ENCODE measurements at places on chromosomes 7 and 10.

DNA sequence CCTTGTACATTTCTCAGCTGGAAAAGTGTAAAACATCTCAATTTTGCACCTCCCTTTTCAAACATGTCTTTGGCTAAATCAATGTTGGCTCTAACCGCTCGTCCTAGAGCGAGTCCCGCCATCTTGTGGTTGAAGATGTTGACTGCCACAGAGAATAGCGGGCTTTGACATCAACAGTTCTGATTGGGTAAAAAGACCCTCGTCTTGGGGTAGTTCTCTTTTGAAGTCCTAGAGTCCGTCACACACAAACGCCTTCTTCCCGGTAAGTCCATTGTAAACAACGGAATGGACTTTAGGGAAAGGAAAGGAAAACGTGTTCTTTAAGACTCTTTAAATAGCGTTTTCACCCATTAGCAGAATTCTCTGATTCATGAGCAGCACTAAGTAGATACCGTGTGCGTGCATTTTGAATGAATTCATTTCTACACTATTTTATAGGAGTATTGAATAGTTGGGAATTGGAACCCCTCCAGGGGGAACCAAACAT lies 452 bp upstream of the RPP30 start:
- no peak for DNase-seq

DNA sequence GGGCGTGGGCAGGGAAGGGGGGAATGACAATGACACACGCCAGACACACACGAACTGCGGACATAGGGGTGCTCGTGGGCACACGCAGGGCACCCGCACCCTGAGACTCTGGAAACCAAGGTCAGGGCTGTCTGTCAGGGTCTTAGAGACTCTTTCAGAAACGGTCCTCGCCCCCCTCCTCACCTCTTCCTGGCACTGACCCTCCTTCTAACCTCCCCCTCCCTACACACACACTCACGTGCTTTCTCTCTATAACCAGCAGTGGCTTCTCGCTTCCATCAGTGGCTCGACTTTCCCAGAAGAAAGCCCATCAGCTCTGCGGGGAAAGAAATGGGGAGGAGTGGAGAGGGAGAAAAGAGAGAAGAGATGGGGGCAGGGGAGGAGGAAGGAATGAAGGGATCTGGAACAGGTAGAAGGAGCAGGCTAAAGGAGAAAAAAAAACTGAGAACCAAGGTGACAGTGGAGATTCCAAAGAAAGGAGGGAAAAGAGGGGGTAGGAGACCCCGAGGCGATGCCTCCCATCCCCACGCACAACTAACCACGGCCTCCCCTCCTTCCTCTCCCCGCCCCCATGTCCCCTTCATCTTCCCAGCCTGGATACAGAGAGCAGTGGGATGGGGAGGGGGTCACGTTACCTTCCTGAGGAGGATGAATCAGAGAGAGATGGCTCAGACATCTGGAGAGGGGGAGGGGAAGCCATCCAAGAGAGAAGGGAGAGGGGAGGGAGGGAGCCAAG lies 1.7 kb upstream of the VGF start:
- no peak for DNase-seq

- no peak for DNase-seq
Observed at GRCh38 chr7:37535841-37536240, 87.2 kb upstream of the ELMO1 start.

DNA sequence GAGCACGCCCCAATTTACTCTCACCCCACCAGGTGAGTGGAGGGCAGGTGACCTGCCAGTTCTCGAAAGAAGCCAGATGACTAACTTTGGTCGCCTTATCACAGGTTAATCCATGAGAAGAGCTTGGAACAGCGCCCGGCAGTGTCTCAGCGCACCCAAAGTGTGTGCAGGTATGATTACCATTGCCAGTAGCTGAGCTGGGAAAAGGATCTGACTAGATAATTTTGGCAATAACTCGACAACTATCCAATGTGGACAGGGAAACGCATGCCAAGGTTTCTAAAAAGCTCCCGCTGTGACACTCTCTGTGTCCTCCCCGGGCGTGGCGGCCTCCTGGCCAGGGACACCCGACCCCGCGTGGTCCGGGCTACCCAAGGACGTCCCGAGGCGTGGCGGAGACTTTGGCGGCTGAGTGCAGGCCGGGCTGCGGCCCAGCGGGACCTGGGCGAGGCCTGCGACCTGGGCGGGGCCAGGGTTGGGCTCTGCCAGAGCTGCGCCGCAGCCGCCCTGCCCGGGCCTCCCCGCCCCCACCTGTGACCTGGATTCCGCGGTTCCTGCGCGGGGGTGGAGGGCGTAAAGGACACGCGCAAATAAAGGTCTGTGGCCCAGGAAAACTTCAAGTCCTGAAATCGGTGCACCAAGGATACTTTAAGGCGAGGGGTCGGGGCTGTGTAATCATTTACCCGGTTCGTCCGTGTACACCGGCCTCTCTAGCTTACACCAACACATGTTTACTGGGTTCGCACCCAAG lies 13.7 kb upstream of the WAPL start:
- DNase-seq, result peak; percentile 13

DNA sequence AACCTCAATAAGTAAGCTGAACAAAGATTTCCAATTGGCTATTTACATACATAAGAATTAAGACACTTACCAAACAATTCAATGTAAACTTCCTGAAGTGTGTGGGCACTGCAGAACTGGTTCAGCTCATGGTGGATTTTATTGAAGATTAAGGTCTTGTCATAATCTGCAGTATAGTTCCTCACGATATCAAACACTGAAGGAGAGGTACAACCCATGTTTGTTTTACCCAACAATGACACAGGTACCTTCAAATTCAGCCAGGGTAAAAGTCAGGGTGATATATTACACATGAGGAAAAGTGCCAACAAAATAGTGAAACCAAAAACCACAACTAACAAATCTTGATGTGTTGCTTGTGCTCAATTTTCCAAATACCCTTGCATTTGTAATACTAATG lies 10.0 kb downstream of the ERLIN1 start:
- no peak for DNase-seq

GRCh38 chr7:27295236-27295635 lies 52.6 kb downstream of the EVX1 start:
- DNase-seq, result no peak

- no peak for DNase-seq
Observed at GRCh38 chr10:62655337-62655994, 149.1 kb upstream of the ADO start.

GRCh38 chr7:43758822-43759683 lies 573 bp downstream of the BLVRA start:
- peak; percentile 47 for DNase-seq

DNA sequence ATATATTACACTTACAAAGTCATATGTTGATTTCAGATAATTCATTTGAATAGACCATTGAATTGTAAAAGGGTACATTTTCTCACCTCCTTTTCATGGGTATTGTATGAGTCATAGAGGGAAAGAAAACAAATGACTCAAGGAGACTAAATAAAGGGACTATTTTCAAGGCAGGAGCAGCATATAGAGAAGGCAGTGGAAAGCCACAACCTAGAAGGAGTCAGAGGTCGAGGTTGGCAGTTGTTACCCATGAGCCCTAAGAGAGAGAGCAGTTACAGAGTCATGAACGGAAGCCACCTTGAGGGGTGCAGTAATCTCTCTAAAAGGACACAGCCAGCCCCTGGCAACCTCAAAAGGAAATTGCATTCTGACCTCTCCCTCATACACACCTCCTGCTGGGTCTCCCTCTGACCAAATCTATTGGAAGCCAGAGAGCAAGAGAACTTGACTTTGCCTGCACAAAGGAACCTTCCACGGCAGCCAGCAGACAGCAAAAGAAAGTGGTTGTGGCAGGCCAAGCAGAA lies 137.9 kb downstream of the GRM8 start:
- no peak for DNase-seq

DNA sequence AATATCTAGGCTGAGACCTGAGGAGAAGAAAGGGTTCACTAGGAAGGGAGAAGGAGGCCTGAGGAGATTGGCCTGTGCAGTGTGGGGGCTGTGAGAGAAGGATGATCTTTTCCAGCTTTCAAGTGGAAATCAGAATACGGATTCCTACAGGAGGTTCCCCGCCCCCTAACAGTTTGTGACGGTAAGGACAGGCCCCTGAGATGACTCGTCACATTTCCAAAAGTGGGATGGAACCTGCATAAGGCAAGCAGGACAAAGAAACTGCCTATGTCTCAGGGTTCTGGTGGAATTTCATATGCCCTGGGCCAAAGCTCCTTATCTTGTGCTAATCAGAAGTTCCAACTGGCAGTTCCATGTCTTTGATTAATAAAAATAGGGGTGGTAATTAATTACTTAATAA lies 275.6 kb downstream of the SNX10 start:
- no peak for DNase-seq

- no peak for DNase-seq
Observed at GRCh38 chr7:106375499-106375898, 90.7 kb upstream of the NAMPT start.

DNA sequence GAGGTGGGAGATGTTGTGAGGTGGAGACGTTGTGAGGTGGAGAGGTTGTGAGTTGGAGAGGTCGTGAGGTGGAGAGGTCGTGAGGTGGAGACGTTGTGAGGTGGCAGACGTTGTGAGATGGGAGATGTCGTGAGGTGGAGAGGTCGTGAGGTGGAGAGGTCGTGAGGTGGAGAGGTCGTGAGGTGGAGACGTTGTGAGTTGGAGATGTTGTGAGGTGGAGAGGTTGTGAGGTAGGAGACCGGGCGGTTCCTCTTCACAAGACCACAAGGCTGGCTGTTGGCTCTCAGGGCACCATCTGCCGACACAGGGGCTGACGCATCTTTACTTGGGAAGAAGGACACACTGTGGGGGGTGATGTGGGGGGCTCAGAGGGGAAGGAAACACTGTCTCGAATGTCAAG lies 34.7 kb upstream of the SHH start:
- DNase-seq, result no peak

DNA sequence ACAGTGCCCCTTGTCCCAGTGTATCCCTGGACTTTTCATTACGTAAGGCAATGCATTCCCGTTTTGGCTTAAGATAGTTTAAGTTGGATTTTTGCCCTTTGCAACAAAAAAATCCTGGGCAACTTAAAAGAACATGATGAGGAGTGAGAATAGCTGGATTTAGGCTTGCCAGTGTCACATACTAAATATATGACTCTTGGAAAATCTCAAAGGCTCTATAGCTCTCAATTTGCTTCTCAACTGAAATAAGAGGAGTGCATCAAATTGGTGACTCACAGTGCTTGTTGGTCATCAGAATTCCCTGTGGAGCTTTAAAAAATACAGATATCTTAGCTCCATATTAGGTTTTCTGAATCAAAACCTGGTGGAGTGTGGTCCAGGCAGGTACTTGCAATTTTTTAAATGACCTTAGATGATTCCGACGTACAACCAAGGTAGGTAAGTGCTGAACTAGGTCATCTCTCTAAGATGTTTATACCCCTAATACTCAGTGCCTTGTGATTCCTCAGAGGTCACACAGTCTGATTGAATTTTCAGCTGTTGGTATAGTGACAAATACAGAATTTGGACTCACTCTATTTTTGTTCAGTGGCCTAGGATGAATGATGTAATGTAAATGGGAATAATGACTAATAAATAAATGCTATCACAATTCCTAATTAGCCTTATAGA lies 33.9 kb upstream of the ORC5 start:
- DNase-seq, result no peak

DNA sequence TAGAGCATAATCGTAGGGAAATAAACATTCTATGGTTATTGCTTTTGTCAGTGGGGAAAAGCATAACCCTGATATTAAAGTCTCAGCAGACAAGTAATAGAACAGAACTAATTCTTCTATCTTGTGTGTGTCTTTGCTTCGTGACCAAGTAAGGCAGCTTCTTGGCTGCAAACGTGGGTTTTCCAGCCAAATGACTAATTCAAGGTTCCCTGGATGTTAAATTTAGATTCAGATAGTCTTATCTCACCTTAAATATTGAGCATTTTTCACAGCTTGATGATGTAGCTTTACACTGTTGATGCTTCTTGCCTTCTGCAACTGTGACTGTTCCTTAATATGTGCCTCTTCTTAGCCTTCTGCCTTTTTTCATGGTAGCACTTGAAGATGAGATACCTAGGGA lies 113.0 kb downstream of the EXOC4 start:
- DNase-seq, result no peak

- no peak for DNase-seq
Observed at GRCh38 chr7:18226598-18226997, 199.0 kb upstream of the PRPS1L1 start.

DNA sequence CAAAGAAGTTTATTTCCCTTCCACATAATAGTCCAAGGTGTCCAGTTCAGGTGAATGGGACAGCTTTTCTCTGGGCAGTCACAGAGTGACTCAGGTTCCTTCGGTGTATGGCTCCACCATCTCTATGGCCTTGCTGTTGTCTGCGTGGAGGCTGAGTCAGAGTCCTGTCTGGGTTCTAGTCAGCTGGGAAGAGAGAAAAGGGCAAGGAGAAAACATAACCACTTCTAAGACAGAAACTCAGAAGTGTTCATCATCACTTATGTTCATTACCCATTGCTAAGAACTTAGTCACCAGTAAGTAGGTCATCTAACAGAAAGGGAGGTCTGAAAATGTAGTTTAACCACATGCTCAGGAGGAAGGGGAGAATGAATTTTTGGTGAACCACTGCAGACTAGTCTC lies 32.4 kb upstream of the CCDC7 start:
- DNase-seq, result no peak

GRCh38 chr7:150740053-150740452 lies 2.8 kb downstream of the GIMAP5 start:
- DNase-seq, result no peak

DNA sequence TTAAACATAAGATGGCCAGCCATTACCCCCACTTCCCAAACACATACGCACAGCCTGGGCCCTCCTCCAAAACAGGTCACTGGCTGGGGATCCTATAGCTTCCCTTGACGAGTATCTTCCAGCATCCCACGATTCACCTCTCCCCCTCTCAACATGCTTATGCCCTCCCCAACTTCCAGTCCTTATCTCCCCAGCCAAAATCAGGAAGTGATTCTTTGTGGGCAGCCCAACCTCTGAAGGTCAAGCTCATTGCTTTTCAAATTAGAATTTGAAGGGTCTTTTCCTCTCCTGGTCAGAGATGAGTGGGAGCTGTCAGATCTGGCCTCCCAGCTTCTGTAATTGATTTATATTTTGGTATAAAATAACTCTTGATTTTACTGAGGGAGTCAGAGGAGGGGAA lies 133.6 kb downstream of the ATXN7L1 start:
- DNase-seq, result no peak

- DNase-seq, result no peak
Observed at GRCh38 chr10:501596-501995, 187.9 kb downstream of the DIP2C start.

- peak; percentile 54 for DNase-seq
Observed at GRCh38 chr7:5428478-5429252, 5.0 kb upstream of the TNRC18 start.

- no peak for DNase-seq
Observed at GRCh38 chr7:6579446-6579845, 2.2 kb downstream of the ZDHHC4 start.

DNA sequence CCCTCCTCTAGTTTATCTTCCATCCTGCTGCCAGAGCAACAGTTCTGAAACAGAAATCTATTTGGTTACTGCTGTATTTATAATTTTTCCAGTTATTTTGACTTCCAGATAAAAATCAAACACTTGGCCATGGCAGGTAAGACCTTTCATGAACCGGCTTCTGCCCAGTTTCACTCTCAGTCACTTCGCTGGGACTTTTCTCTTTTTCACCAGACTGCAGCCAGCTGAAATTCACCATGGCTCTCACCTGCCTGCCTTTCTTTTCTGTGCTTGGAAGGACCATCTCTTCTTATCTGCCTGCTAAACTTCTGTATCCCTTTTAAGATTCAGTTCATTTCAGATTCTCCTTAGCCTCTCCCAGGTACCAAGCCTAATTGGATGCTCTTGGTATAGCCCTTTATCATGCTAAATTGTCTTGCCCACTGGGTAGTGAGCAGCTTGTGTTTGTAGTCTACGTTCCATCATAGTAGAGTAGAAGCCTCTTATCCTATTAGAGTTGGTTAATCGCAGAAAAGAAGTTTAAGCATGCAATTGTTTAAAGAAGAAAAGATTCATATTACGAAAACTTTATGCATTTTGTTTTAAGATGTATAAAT lies 71.7 kb downstream of the TAF3 start:
- no peak for DNase-seq
